ENCODE measurements at places on chromosomes 5 and 9.

DNA sequence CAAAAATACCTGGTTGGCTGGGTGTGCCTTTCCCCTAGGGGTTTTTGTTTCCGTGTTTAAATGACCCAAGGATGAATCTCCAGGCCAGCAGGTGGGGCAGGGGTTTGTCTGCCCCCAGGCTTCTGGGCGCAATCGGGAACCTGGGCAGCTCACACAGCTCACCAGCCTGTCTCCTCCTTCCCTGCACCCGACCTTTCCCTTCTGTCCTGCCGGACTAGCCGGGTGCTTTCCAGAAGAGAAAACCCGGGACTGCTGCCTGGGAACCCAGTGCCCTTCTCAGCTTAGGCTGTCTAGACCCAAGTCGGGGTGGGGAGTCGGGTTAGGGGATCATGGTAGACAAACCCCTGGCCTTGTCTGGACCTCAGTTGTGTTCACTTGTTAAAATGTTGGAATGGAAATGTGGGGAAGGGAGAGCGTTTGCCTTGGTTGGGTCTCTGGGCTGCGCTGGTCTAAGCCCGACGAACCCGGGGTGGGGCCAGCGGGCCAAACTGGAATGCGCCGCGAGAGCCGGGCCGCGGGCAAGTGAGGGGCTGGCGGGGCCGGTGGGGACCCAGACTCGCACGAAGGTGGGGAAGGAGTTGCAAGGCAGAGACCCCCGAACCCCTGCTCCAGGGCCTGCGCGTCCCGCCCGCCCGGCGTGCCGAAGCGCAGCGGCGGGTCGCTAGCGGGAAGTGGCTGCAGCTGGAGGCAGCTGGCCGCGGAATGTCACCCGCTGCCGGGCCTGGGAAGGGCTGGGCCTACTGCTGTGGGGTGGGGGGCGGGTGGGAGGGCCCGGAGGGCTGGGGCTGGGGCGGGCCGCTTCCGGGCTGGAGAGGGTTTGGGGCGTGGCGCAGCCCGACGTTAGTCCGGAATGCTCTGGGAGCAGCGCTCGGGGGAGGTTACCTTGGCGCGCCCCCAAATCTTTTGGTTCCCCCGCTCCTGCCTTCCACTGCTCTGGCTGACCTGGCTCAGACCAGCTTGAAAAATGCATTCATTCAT is 84.6 kb downstream of the DAB2IP start:
- DNase-seq: no peak

DNA sequence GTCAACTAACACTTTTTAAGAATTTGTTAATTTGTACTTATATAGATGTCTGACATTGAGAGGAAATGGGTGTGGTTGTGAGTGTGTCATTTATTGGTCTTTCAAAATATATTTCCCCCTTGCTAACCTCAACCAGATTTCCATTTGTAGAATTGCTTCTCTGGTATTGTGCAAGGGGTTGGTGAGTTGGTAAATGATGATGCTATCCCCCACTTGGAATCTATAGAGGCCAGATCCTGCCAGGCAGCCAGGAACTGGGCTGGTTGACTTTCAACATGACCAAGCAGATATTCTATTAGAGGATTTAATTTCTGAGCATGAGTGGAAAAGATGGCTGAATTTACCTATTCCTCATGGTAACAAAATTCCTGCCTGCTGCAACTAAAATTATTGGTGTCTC is 306.6 kb upstream of the KIF2A start:
- no peak for DNase-seq

- no peak for DNase-seq
These were observed 75.0 kb downstream of the GCNT1 start for GRCh38 chr9:76534026-76534425.

DNA sequence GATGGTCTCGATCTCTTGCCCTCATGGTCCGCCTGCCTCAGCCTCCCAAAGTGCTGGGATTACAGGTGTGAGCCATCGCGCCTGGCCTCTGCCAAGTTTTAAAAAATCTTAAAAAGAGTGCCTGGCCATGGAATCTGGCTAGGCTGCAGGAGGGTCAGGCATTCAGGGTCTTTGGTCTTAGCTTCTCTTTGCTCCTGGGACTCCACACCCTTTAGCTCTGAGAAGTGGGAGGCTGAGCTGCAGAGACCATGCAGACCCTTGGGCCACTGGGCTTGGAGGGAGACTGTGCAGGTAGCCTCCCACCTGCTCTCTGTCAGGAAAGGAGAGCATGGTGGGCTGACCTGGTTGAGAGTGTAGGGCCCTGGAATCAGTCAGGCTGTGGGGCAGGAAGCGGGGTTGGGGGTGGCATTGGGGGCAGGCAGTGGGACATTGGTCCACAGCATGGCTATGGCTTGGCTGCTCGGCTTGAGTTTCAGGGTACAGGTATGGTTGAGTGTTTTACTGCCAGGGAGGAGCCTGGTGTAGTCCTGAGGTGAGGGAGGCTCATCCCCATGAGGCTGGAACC is 20.8 kb downstream of the PHF2 start:
- no peak for DNase-seq

- DNase-seq: no peak
These were observed 116.5 kb downstream of the GDNF start for GRCh38 chr5:37723162-37723961.

- no peak for DNase-seq
These were observed 208.3 kb downstream of the ENC1 start for GRCh38 chr5:74432216-74432615.

GRCh38 chr5:178150977-178151734 is 2.5 kb downstream of the NHP2 start:
- DNase-seq: no peak

DNA sequence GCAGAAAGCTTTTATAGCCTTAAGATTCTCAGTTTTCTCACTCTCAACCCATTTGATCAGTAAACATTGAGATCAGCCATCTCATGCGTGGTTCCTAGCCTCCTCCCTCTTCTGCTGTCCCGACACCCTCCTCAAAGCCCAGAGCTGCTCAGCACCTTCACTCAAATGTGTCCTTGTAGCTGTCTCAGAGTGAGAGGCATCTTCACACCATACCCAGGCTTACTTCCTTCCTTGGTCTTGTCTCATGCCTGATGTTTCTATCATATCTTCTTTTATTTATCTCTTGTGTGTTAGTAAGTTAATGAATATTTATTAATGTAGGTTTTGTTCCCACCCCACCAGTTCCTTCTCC is 72.4 kb upstream of the SNX2 start:
- no peak for DNase-seq

- no peak for DNase-seq
These were observed 498.6 kb downstream of the CHSY3 start for GRCh38 chr5:130402906-130403305.

DNA sequence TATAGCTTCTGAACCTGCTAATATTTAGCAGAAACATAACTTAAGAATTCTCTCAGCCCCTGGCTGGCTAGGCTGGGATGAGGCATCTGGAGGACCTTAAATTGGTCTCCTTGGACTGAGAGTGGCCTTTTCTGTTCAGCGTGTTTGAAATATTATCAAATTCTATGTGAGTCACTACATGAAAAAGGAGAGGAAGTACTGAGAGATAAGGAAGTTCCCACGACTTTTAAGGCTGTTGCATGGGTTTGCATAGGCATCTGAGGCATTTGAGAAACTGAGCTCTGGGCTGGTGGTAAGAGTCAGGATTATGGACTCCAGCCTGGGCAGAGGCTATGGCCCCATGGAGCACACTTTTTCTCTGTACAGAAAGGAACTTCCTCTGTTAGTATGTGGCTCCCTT is 816.2 kb upstream of the GRAMD2B start:
- peak; percentile 1 for DNase-seq

- no peak for DNase-seq
These were observed 1.0 kb downstream of the TLE4 start for GRCh38 chr9:79572608-79573411.

- DNase-seq: no peak
These were observed 30.6 kb upstream of the TTC1 start for GRCh38 chr5:159978358-159978757.

GRCh38 chr5:149732324-149733128 is 2.4 kb downstream of the PPARGC1B start:
- DNase-seq: no peak

DNA sequence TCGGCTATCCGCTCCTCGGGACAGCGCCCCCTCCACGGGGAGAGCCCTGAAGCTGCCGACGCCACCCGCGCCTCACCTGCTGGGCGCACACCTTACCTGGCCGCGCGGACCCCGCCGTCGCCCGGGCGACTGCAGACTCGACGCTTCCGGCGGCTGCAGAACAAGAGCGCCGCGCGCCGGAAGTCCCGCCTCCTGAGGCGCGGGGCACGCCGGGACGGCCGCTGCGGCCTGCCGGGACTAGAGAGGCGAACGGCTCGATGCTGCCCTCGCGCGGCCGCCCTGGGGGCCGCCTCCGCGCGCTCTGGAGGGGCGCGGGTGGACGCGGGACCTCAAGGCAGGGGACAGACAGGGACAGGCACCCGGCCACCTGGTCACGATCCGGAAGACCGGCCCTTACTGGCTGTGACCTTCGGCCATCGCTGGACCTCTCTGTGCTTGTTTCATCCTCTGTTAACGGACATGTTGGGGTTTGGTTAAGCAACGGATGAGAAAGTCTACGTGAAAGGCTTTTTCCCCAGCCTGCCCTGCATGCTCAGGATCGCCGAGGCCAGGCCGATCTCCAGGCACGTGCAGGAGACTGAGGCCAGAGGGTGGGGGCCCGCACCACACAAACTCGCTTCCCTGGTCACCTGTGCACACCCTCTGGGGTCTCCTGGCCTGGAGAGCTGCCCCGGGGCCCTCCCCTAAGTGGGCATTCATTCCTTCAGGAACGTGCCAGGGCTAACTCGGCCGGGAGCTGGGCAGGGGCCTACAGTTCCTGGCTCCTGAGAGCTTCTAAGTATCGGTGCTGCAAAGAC is at the start of gene SNAPC4:
Gene SNAPC4, minus strand, starts transcription at position 133 of the 797 bp plus-strand sequence. CDS start 1,742 bp downstream, outside the sequence.
- peak; percentile 59 for DNase-seq

DNA sequence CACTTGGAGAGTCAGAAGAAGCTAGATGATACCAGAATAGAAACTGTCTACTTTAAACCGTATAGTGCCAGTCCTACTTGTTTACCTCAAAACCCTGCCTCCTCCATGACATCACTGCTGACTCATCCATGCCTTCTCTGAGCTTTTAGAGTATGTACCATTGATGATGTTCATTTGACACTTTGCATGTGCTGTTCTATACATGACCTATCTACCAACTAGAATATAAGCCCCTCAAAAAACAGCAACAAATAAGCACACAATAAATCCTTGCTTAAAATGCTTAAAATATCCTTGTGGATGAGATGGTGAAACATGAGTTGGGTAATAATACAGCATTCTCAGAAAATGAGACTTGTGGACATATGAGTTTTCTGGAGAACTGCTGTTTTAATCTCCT is 2.6 kb downstream of the CTNNAL1 start:
- no peak for DNase-seq

GRCh38 chr9:128001779-128002298 is 21.1 kb upstream of the EEIG1 start:
- peak; percentile 90 for DNase-seq

- no peak for DNase-seq
These were observed 887.0 kb downstream of the NR2F1-AS1 start for GRCh38 chr5:92694067-92694466.

DNA sequence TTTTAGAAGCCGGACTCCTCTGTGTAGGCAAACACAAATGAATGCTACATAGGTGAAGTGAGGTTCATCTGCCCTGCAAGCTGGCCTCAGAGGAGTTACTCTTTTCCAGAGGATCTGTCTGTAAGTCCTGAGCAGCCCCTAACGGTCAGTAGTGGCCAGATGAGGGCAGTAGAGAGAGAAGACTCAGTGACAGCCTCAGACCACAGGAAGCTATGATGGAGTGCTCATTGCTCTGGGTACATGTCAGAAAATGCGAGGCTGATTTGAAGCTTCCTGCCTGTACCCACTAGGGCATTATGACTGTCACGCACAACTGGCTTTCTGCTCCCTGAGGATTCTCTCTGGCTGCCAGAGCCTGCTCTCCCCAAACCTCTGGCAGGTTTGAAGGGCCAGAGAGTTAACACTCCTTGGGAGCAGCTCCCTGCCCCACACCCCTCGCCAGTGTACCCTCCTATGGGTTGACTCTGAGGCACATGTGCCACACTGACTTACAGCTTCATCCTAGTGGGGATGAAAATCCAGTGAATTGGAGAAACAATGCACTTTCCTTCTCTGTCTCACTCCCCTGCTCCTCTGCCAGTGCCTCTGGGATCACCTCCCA is 141.5 kb downstream of the GABRG2 start:
- DNase-seq: no peak

- no peak for DNase-seq
These were observed 38.1 kb upstream of the SMARCA2 start for GRCh38 chr9:1977026-1977425.

DNA sequence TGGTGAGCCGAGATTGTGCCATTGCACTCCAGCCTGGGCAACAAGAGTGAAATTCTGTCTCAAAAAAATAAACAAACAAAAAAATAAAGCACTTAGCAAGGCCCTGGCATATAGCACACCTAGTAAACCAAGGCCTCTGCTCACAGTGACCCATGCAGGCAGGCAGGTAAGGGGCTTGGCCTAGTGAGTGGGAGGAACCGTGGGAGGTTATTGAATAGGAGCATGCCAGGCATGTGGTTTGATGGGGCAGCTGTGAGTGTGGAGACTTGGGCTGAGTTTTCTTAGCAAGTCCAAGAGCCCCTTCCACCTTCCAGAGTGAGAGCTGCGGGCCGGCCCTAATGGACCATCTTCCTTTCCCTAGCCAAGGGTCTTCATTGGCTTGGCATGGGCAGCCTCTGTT is 4.5 kb upstream of the NDST1 start:
- DNase-seq: no peak

- no peak for DNase-seq
These were observed 300.8 kb upstream of the MSX2 start for GRCh38 chr5:174423558-174423957.

GRCh38 chr9:136978073-136978864 is 965 bp downstream of the PTGDS start:
- no peak for DNase-seq

DNA sequence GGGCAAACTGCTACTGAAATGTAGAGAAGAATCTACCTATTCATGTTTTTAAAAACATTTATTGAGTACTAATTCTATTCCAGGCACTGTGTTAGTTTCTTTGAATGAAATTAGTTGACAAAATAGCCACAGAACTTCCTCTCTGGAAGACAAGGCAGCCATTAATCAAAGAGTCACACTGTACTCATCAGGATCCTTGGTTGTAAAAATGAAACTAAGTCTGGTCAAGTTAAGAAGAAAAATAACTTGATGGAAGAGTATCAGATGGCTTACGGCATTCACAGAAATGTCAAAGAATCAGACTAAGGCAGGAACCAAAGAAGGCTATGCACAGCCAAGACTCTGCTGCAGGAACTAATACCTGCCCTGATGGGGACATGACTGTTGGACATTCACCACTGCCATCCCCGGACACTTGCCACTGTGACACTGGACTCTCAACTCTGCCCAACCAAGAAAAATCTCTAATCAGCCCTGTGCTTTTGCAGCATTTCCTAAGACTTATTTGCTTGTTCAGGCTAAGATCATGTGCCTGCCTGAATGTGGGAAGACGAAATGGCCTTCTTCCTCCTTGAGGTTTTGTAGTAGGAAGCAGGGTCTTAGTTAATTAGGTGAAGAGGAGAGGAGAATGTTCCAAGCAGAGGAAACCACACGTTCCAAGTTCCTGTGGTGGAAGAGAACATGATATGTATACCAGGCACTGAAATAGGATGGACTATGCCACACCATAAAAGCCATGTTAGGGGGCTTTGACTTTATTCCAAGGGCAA is 23.3 kb upstream of the NDUFB6 start:
- no peak for DNase-seq

GRCh38 chr5:101678481-101679193 is 617.4 kb downstream of the SLCO4C1 start:
- DNase-seq: peak; percentile 21

All from GM04504 (cell line).